ENCODE measurements at places on chromosomes 7 and 10.

- DNase-seq = peak; percentile 53
These were observed 106.2 kb downstream of the SNX10 start for GRCh38 chr7:26397796-26398426.

- no peak for DNase-seq
These were observed 11.3 kb upstream of the LCOR start for GRCh38 chr10:96820765-96821164.

GRCh38 chr7:35545831-35546230, 149.1 kb downstream of the HERPUD2 start:
- no peak for DNase-seq

GRCh38 chr10:131311402-131311660, 190 bp downstream of the TCERG1L start:
- DNase-seq = no peak

- DNase-seq = no peak
These were observed 1193.9 kb downstream of the DNAJB9 start for GRCh38 chr7:109763611-109764010.

DNA sequence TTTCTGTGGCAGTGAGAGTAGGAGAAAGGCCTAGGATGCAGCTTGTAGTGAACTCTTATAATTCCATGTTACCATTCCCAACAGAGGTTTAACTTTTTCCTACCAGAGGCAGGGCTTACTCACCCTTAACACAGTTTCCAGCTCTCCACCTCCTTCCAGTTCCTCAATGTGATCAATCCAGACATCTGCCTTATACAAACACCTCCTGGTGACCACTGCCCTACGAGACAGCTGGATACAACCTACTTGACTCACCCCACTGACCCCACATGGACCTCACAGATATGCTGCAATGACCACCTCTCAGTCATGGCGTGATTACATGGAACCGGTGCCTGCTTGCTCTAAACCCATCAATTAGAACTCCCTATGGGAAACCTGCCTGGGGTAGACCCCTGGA, 326.5 kb downstream of the TNS3 start:
- DNase-seq = no peak

DNA sequence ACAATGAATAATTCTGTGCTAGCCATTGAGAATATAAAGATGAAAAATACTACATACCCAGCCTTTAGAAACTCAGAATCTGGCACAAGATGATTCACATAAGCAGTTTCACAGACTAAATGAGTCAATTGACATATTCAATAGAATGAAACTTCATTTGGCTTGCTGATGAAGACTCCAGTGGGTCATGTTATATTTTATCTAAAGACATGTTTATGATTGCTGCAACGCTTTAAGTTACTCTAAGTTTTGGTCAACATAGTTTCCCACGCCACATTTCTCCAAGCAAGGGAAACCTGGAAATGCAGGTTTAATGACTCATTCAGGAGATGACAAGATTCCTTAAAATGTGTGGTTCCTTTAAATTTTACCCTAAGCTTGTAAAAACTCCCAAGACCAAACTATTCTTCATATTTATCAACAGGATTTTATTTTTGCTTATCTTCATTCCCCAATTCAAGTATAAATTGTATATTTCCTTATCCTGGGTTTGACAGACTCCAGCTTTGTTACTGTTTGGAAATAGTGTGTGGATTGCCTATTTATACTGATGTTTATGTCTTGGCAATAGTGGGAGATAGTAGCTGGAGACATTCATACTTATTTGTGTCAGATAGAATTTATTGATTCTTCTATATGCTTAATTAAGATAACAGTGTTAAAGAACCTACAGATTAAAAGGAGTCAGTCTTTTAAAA, 6.6 kb downstream of the SEMA3A start:
- no peak for DNase-seq

GRCh38 chr7:101666293-101666692, 37.2 kb upstream of the MYL10 start:
- DNase-seq = no peak

GRCh38 chr7:11355399-11356005, 381.8 kb downstream of the PHF14 start:
- no peak for DNase-seq

DNA sequence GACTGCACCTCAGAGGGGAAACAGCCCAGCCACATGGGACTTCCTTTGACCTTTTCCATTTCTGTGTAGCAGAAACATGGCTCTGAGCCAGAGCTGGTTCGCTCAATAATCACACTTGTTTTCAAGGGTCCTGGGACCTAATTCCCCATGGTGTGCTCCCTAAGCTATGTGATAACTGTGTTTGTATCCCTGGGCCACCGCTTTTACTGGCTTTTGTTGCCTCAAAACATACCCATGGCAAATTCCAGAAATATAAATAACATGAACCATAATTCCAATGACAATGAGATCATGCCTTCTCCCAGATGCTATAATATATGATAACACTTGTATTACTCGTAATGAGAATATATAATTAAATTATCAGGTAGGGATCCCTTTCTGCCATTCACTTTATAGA, 196.4 kb downstream of the GFRA1 start:
- no peak for DNase-seq

- DNase-seq = no peak
These were observed 94.2 kb upstream of the CXCL12 start for GRCh38 chr10:44478876-44479705.

GRCh38 chr10:3886641-3887251, 101.7 kb upstream of the KLF6 start:
- peak; percentile 74 for DNase-seq

DNA sequence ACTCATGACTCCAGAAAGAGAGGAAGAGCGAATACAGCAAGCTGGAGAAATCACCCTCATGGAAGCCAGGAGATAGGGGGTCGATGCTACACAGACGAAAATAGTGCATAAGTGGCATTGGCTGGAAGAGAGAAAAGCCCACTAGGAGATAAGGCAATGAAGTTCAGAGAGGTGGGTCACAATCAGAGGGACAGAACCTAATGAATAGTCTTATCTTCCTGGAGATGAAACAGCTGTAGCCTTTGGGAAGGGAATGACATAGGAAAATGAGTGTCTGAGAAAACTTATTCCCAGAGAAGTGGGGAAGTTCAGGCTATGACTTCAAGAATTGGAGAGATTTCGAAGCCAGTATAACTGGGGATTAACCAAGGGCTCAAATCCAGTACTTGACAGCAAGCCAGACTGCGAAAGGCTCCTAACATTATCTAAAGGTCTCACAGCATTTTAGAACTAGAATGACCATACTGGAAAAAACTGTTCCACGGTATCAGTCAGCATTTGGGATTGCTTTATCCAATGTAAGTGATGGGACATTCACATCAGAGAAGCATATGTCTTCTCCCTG, 211.1 kb downstream of the ZNF365 start:
- no peak for DNase-seq

- DNase-seq = no peak
These were observed 22.5 kb downstream of the TMEM72 start for GRCh38 chr10:44933451-44934321.

DNA sequence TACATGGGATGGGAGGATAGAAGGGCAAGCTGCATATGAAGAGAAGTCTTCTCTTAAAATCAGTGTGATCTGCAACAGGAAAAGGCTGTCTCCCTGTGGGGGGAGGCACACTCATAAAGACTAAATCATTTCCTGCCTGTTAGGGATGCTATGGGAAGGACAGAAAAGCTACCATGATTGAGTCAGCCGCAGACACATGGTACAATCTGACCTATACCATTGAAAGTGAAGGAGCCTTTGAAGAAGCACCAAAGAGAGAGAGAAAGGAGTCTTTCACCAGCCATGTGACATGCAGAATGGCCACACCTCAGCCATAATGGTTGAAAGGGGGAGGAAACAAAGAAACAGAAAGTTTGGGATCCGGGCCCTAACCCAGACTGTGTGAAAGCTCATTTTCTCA, 29.1 kb downstream of the NUDCD3 start:
- DNase-seq = no peak

- DNase-seq = no peak
These were observed 2.0 kb downstream of the COPS6 start for GRCh38 chr7:100090527-100091410.

GRCh38 chr7:55465691-55466090, 100.6 kb downstream of the LANCL2 start:
- no peak for DNase-seq

DNA sequence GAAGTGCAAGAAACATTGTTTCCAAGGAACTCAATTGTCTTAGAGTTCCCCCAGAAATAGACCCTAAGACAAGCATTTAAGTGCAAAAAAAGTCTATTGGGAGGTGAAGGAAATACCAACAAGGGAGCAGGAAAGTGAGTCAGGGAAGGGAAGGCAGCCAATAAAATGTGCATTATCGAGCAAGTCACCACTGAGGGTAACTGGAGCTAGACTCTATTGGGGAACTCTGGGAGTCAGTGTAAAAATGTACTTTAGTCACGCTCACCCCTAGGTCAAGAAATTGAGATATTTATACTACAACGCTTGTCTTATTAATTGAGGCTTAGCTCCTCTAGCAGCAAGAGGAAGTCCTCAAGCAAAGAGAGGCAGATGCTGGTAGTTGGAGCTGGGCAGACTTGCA, 137.7 kb downstream of the RTKN2 start:
- no peak for DNase-seq

DNA sequence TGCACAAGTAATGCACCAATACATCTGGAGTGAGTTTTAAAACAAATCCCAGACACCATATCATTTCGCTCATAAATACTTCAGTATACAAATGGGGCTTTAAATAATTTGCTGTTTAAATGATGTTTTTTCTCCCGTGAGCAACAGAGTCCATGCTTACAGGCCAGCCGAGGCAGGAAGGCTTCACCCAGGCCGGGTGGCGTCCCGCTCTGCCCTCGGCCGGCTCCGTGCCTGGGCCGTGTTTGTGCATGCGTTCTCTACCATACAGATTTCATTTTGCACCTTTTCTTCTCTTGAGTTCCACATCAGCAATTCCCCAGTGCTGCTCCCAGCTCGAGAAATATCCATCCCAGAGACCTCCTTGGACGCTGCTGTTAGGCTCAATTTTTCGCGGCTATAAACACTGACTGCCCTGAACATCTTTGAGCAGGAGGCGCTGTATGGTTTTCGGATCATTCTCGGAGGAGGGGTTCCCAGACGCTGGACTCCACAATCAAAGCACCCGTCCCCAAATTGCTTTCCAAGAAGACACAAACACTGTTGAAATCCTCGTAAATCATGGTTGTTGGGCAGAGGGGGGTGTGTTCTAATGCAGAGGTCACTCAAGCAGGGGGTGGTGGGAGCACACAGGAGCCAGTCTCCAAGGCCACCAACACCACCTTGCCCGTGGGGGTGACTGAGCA, 91.6 kb downstream of the MICALL2 start:
- no peak for DNase-seq

DNA sequence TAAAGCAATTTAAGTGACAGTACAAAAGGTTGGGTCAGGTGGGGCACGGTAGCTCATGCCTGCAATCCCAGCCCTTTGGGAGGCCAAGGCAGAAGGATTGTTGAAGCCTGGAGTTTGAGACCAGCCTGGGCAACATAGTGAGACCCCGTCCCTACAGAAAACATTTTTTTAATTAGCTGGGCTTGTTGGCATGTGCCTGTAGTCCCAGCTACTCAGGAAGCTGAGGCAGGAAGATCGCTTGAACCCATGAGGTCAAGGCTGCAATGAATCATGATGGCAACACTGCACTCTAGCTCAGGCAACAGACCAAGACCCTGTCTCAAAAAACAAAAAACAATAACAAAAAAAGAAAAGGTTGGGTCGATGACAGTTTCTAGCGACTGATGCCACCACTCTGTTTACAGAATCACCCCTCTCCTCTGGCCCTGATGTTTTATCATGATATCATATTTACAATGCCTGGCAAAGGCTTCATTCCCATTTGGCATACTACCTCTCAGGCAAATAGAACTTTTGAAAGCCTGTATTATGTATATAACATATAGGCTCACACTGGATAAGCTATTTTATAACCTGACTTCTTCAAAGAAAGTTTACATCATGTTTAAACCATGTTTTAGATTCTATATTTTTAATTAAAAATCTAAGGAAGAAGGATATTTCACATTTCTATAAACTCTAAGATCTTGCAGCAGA, 558 bp upstream of the ABCC2 start:
- DNase-seq = peak; percentile 24

GRCh38 chr10:3972460-3973301, 187.7 kb upstream of the KLF6 start:
- no peak for DNase-seq

DNA sequence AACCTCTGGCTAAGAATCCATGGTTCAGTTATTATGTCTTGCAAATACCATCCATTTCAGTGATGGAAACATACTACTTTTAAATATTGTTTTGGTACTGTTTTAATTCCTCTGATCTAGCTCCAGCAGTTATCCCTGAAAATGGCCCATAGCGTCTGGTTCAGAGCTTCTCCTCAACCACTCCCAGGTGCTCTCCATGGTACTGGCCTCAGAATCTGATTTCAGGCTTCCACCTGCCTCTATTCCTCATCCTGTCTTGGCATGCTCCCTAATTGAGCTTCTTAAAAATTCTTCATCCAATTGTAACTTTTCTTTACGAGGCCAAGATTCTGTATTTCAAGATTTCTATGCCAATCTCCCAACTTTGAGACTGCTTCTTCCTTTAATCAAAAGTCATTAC, 236.3 kb downstream of the HTR7 start:
- DNase-seq = no peak

DNA sequence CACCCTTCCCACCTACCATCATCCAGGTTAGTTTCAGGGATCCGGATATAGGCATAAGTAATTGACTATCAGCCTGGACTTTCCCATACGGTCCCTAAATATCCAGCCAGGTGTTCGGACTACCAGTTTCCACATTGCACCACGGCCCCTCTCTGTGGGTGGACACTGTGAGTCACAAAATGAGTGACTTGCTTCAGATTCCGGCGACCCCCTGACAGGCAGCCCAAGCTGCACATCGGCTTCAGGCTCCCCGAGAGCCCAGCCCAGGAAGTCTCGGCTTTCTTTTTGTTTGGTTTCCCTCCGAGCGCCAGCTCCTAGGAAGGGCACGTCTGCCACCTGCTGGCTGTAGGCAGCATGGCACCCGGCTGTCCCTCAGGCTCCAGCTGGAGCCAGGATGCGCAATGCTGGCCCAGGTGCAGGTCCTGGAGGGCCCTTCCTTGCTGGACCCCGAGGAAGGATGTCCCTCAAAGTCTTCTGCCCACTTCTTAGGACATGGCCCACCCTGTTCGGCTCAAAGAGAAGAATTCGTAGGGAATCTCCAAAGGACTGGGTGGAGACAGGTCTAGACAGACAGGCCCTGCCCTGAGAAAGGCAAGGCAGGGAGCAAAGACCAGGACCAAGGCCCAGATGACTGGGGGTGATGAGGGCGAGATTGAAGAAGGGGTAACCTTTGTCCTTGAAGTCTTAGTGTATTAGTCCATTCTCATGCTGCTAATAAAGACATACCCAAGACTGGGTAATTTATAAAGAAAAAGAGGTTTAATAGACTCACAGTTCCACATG, 10.6 kb downstream of the HABP2 start:
- peak; percentile 75 for DNase-seq

- no peak for DNase-seq
These were observed 119.9 kb downstream of the CCNY start for GRCh38 chr10:35456153-35456720.

DNA sequence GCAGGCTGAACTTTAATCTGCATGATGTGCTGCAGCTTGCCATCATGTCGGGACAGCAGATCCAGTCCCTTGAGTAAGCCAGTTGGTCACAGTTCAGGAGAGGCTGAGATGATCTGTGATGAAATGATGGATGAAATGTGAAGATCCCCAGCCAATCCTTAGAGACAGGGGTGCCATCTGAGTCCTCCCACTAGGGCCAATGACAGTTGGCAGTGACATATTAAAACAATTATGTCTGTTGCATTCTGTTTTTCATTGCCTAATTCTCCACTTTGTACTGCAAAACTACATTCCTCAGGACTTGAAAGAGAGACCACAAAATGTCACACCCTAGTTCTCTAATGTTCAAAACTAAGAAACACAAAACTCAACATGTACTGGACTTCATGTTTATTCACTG, 66.3 kb upstream of the CAV2 start:
- DNase-seq = no peak

All from adrenal gland (tissue), 19 donors.